Activated T-helper 1 cell treated with anti-CD3 and anti-CD28 coated beads, Interleukin-12 subunit alpha, Interleukin-12 subunit beta, Interleukin-2, Interleukin-4 antibody, amounts not matched to agents 30 ng/mL and 10 ng/mL and 1 ng/mL, durations not matched to agents 14 hours and 24 hours and 36 hours (primary cell): ENCODE measurements at places on chromosomes 12 and 14. TPM values are rescaled to one million over a fixed set of nuclear protein-coding genes. Genes with fewer than 3 reads are reported as not detected.

DNA sequence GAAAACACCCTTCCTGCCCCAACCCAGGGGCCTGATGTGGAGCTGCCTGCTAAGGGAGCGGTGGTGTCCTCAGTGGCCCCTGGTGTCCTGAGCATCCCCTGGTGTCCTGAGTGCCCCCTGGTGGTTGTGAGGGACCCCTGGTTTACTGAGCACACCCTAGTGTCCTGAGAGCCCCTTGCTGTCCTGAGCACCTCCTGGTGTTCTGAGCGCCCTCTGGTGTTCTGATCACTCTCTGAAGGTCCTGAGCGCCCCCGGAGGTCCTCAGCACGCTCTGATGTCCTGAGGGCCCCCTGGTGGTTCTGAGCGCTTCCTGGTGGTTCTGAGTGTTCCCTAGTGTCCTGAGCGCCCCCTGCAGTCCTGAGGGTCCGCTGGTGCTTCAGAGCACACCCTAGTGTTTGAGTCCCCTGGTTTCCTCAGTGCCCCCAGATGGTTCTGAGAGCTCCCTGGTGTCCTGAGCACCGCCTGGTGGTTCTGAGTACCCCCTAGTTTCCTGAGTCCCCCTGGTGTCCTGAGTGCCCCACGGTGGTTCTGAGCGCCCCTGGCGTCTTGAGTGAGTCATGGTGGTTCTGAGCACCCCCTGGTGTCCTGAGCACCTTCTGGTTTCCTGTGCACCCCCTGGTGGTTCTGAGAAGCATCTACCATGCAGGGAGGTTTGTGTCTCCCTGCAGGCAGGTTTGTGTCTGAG is 1004.2 kb downstream of the TMEM121 start:
- peaks cover 7% of the 10 kb centered on the region for H3K4me1 ChIP-seq
- no peaks in the 10 kb centered on the region for H3K36me3 ChIP-seq
- no peak for DNase-seq
- peaks cover 34% of the 10 kb centered on the region for H3K27me3 ChIP-seq
- no peak overlapping the region for H3K27ac ChIP-seq

DNA sequence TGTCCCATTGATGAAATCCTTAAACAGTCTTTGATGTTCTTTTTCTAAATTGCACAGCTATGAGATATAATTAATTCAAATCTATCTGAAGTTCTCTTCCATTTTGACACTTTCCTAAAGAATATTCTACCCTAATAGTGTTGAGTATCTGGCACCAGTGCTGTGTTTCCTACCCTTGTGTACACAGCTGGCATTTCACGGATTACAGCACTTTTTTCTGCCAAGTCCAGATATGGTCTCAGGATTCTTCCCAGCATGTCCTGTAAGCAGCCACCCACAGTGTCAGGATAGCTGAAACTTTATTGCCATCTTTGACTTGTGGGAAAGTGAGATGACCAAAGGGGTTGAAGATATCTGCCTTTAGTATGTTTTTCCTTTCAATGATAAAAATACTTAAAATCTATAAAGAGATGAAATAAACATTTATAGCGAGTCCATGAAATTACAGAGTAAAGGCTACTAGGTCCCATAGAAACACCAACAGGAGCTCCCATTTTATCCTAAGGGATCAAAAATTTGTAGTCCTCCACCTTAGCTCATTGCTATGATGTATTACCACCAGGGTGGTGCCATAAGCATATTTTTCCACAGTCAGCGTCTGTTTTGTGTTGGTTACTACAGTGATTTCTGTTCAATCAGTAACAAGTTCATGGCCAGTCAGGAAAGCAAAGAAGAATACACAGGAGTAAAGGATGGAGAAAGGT is 96.7 kb downstream of the TRHDE start:
- no peak overlapping the region for H3K4me3 ChIP-seq
- H3K27ac ChIP-seq, result no peak overlapping the region
- H3K4me1 ChIP-seq, result no peaks in the 10 kb centered on the region
- no peaks in the 10 kb centered on the region for H3K36me3 ChIP-seq
- H3K27me3 ChIP-seq, result no peaks in the 10 kb centered on the region
- DNase-seq, result no peak

- no peak overlapping the region for H3K27ac ChIP-seq
- DNase-seq, result no peak
- H3K36me3 ChIP-seq, result peaks cover 17% of the 10 kb centered on the region
- peaks cover 10% of the 10 kb centered on the region for H3K4me1 ChIP-seq
These were observed 8.3 kb downstream of the C3AR1 start for GRCh38 chr12:8057839-8058238.

DNA sequence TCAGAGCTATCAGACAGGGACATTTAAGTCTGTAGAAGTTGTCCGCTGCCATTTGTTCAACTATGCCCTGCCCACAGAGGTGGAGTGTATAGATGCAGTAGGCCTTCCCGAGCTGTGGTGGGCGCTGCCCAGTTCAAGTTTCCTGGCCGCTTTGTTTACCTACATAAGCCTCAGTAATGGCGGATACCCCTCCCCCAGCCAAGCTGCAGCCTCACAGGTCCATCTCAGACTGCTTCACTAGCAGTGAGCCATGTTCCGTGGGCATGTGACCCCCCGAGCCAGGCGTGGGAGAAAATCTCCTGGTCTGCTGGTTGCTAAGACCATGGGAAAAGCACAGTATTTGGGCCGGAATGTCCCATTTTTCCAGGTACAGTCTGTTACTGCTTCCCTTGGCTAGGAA is 165.9 kb downstream of the MIPOL1 start:
- no peak overlapping the region for H3K4me3 ChIP-seq
- no peaks in the 10 kb centered on the region for H3K27me3 ChIP-seq
- DNase-seq, result no peak
- H3K36me3 ChIP-seq, result no peaks in the 10 kb centered on the region
- H3K27ac ChIP-seq, result no peak overlapping the region

Gene ENO2
- total RNA-seq, result 147 and 156 TPM in 2 replicates
